ENCODE measurements at places on chromosomes 12 and 14.

- no peak for DNase-seq
Measured at GRCh38 chr12:104994336-104994735, 8.2 kb downstream of the NOPCHAP1 start.

- DNase-seq, result no peak
Measured at GRCh38 chr14:105061428-105062047, 3.7 kb downstream of the GPR132 start.

DNA sequence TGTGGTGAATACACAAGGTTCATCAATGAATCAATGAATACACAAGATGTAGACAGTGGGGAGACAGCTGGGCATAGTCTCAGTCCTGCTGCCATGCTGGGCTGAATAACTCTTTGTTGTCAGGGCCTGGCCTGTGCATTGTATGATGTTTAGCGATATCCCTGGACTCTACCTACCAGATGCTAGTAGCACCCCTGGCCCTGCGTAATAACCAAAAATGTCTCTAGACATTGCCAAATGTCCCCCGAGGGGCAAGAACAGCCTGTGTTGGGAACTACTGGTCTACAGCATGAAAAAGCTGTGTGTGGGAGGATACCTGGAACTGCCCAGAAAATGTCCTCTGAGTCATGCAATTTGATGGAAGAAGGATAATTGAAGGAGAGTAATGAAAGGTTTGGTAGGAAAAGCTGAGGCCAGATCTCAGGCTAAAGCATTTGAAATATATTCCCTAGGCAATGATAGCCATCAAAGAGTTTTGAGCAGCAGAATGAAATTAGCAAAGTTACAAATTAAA is 128.2 kb downstream of the TMEM30B start:
- no peak for DNase-seq

GRCh38 chr12:22593864-22594263 is 31.1 kb upstream of the ETNK1 start:
- DNase-seq, result no peak

DNA sequence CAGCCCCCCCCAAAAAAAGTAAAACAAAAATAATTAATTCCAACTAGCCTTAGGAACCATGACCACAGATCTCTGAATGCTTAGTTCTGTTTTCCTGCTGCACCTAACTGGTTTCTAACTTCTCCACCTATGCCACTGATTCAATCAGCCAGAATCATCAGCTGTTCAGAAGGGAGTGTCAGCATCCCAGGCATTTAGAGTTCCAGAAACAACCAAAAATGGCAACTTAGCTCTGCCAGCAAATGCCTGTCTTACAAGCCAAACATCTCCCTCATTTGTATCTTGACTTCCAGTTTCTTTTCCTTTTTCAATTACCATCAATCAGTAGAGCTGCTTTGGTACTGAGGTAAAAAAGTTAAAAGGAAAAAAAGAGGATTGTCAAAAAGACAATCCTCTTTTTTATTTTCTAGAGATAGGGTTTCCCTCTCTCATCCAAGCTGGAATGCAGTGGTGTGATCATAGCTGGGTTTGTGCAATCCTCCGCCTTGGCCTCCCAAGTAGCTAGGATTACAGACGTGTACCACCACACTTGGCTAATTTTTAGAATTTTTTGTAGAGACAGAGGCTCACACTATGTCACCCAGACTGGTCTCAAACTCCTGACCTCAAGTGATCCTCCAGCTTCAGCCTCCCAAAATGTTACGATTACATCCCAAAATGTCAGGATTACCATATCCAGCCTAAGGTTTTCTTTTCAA is 45.2 kb upstream of the ISM2 start:
- DNase-seq, result no peak

- no peak for DNase-seq
Measured at GRCh38 chr14:30287579-30288445, 271.1 kb upstream of the G2E3 start.

DNA sequence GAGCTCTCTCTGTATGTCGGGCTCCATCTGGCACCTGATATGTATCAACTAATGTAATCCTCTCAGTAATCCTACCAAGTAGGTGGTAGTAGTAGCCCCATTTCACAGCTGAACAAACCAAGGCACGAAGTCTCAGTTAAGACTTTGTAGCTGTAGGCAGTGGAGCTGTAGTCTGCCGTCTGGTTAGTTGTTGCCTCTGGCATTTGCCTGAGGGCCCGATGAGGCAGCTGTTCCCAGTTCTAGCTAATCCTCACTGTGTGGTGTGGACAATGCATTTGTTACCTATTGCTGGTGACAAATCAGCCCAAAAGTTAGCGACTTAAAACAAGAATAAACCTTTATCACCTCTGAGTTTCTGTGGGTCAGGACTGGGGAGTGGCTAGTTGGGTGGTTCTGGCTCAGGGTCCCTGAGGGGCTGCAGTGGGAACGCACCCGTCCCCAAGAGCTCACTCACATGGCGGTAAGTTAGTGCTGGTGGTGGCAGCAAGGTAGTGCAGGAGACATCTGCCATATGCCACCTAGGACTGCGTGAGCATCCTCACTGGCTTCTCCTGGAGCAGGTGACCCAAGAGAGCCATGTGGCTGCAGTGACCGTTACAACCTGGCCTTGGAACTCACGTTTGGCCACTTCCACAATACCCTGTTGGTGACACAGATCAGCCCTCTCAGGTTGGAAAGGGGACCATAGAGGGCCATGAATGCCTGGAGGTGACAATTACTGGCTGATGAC is 5.6 kb downstream of the AACS start:
- no peak for DNase-seq

- no peak for DNase-seq
Measured at GRCh38 chr12:6095269-6095668, 29.2 kb downstream of the VWF start.

DNA sequence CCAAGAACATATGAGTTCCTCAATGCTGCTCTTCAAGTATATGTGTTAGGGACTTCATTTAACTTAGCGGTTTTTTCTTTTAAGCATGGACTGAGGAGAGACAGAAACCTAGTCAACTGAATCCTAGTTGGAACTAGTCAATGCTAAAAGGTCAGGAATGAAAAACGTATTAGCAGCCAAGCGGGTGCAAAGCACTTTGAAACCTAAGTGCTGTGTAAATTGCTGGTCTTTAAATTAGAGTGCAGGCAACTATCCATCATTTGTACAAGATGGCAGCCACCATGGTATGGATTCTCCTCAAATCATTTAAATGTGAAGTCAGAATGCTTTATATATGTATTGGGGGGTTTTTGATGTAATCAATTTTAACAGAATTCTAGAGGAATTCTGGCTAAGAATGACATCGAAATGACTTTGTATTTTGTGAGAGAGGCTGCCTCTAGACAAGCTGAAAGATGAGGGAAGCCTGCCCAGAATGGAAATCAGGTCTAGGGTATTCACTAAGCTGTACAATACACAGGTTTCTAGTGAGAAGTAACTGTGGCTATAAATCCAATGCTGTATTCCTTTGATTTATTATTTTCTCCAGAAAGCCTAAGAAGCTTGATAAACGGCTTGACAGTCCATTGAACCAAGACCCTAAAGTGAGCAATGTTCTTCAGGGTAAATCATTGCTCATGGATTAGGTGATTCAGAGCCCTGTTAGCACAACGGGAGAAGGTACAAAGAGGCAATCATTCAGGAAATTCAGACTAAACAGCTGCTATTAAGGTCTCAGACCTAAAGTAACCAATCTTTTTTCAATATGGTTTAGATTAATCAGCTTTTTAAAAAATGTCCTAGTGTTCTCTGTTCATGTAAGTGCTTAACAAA is 198.8 kb downstream of the ANO2 start:
- DNase-seq, result no peak

DNA sequence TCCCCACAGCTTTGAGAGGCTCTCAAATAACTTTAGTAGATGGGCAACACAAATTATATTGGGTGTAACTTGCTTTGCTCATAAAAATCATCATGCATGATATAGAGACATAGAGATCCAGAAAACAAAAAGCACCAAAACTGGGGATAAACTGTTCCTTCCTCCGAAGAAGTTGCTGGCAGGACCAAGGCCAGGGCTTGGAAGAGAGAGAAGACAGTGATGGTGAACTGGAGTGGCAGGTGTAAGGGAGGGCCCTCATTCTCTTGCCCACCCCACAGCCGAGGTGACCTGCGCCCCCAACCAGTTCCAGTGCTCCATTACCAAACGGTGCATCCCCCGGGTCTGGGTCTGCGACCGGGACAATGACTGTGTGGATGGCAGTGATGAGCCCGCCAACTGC is 15.4 kb upstream of the NXPH4 start:
- DNase-seq, result no peak

DNA sequence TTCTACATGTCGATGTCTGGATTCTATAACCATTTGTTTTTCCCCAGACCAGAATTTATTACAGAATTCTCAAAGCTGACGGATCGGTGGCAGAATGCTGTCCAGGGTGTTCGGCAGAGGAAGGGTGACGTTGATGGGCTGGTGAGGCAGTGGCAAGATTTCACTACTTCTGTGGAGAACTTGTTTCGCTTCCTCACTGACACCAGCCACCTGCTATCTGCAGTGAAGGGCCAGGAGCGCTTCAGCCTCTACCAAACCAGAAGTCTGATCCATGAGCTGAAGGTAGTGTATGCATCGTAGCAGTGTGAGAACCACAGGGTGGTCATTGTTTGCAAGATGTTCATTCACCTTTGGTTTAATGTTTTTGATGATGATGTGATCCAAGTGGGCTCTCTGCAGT is 124.0 kb downstream of the ESR2 start:
- DNase-seq, result no peak

DNA sequence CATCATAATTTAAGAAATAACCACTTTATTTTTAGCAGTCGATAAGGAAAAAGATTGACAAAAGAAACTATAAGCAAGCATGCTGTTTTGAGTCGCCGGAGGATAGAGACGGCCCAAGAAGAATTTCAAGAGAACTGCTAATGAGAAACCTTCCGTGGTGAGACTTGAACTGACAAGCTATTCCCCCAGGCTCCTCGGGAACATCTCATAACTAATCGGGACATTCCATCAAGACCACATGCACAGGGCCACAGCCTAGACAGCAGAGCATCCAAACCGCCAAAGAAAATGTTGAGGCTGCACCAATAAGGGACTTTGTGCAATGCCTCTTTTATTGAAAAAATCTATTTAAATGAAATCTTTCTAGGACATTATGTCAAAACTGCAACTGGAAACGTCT is 51.0 kb downstream of the YEATS4 start:
- no peak for DNase-seq

DNA sequence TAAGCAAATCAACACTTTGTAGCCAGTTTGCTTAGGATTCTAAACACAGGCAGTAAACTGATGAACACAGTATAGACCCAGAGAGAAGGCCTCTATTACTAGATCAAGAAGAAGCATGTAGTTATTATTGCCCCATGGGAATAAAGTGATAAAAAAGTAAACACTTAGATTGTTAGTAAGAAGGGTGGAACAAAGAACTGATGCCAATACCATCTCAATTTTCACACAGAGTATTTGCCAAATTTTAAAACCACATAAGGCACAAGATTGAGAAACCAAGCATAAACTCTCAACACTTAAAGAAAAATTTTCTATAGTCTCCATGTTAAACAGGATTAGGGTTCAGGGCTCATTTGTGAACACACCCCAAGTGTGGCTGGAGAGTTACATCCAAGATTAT is 77.0 kb upstream of the SYT1 start:
- no peak for DNase-seq

DNA sequence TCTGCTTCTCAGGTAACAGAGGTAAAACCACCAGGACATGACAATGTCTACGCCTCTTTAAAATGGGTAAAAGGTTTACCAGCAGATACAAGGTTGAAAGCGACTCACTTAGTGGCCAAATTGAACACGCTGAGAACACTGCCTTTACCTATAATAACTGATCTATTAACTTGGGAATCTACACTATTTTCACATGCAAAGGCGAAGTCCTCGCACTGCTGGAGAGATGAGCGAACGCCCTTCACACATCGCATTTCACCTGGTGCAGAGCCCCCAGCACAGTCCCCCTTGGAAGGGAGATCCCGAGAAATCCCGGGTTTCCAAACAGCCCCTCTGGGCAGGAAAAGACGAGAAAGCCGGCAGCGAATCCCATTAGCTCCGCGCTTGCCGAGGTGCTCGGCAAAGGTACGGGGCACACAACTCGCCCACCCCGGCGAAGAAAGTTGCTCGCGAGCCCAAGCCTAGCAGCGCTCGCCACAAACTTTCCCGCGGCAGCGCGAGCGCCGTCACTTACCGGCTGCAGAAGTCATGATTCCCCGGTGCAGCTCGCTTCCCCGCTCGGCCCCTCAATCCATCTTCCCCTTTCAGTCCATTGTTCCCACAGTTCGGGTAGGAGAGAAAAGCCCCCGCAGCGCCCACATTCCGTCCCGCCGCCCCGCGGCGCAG is 423 bp downstream of the FGD6 start:
- DNase-seq, result no peak

DNA sequence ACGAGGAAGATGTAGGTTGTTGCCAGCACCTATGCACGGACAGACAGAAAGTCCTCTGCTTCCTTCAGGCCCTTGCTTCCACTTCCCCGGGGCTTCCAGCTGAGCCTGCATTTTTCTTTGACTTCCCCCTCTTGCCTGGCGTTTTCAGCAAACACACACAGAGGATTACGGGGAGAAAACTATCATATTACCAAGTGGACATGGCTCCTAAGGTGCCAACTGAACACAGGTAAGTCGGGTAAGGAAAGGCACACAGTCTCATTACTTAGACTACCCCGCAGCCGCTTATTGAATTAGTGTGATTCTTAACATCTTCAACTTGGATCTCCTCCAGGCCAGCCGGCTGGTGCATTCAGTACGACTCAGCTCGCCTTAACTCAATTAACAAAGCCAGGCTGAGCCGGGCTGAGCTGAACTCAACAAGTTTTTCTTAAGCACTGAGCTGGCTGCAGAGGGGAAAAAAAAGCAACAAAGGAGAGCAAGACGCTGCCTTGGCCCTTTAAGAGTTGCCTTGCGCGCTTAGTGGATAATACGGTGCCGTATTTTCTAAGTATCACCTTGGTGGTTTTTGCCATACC is 19.2 kb upstream of the MAP1LC3B2 start:
- DNase-seq, result no peak

DNA sequence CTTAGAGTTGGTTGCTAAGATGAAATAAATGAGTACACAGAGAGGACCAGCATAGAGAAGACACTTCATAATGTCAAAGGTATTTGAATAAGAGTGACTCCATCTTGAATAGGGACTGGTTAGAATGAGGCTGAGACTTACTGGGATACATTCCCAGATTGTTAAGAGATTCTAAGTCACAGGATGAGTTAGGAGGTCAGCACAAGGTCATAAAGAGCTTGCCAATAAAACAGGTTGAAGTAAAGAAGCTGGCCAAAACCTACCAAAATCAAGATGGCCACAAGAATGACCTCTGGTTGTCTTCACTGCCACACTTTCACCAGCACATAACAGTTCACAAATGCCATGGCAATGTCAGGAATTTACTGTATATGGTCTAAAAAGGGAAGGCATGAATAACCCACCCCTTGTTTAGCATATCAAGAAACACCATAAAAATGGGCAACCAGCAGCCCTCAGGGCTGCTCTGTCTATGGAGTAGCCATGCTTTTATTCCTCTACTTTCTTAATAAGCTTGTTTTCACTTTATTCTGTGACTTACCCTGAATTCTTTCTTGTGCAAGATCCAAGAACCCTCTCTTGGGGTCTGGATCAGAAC is 8.3 kb upstream of the SERPINA1 start:
- no peak for DNase-seq

DNA sequence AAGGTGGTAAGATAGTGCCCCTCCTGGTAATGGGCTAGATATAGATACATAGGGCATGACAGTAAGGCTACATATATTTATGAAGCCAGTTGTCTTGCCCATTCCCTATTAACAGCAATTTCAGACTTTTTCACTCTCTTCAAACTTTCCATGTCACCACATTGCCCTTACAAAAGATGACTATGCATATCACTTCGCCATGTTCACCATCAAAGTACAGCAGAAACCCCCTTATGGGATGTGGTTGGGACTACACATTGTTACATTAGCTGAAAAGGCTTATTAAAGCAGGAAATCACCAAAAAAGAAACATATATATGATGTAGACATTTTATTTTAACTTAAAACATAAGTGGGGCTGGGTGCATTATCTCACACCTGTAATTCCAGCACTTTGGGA is 9.8 kb upstream of the SMCO2 start:
- DNase-seq, result no peak
